Effector memory CD4-positive, alpha-beta T cell (primary cell): ENCODE measurements at places on chromosomes 2 and 18.

GRCh38 chr2:71261534-71261933 lies 34.6 kb upstream of the PAIP2B start:
- no peak for DNase-seq

GRCh38 chr2:100178085-100178788 lies 35.8 kb upstream of the AFF3 start:
- no peak for DNase-seq

DNA sequence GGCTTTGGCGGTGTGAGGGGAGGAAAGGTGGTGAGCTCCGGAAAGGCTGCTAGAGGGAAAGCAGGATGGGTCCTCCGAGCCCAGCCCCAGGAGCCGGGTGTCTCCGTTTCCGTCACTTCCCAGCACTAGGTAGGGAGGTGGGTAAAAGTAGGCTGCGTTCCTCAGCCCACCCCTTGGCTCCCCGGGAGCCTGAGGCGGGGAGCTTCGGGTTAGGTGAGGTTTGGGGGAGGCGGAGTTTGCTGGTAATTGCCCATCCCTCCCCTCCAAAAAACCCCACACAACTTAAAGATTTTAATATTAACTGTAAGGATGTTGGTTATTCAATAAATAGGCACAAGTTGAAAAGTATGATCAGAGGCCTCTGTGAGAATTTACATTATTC lies 552 bp upstream of the ATF2 start:
- no peak for DNase-seq

- DNase-seq = no peak
Observed at GRCh38 chr2:98715812-98716451, 15.0 kb downstream of the MGAT4A start.

- no peak for DNase-seq
Observed at GRCh38 chr2:216539791-216540241, 41.2 kb downstream of the RPL37A start.

DNA sequence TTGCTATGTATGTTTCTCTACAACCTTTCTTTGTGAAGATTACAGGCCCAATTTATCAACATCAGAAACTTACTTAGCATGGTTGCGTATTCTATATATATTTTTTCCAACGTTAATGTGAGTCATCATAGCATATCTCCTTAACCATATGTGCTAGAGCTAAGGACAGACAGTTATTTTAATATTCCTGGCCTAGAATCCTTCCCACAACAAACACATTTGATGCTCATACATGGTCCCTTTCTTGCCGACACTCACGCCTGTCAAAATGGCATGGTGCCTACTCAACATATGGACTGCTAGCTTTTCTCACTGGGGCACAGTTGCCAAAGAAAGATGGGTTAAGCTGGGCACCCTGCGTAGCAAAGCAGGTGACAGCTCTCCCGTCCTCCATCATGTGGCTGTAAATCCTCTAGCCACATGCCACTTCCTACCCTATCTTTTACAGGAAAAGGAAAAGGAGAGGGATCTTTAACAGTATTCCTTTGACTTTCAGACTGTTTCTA lies 75.2 kb upstream of the GALNT5 start:
- DNase-seq = no peak

GRCh38 chr2:210663631-210664089 lies 107.3 kb downstream of the CPS1 start:
- no peak for DNase-seq

- DNase-seq = no peak
Observed at GRCh38 chr2:70941701-70942100, 6.0 kb downstream of the ATP6V1B1 start.

- DNase-seq = no peak
Observed at GRCh38 chr2:58649756-58650155, 408.6 kb upstream of the FANCL start.

DNA sequence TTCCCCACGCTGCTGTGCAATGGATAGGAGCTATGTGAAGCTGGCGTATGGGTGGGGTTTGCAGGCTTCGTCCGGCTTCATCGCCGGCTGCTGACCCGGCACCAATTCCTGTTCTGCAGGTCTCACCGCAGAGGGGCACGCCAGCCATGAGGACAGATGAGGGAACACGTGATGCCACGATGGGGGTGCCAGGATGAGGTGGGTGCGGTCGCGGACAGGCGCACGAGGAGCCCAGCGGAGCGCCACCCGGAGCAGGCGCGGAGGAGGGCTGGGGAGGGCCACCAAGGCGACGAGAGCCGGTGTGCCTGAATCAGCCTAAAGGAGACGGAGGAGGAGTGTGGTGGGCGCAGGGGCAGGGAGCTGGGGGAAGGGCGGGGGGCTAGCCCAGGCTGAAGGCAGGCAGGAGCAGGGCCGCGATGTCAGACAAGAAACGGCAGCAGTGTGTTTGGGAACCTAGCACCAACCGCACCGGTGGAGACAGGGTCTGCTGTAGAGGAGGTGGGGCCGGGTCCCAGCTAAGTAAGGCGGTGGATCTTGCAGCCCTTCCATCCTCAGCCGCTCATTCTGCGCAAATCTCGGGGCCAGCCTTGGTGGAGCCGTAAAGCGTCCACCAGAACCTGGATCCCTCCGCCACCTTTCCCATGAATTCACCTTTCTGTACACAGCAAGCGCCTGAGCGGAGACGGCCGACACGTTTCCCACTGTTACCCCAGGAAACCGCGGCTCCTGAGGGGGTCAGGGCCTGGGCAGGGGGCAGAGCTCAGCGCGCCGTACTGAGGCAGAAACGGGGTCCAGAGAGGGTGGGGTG lies 17.0 kb upstream of the CD8A start:
- DNase-seq = no peak

GRCh38 chr2:24984912-24985311 lies 13.2 kb upstream of the DNAJC27 start:
- no peak for DNase-seq

GRCh38 chr2:220125551-220125950 lies 498.1 kb downstream of the SLC4A3 start:
- no peak for DNase-seq

- no peak for DNase-seq
Observed at GRCh38 chr2:209976698-209977385, 25.6 kb upstream of the RPE start.

DNA sequence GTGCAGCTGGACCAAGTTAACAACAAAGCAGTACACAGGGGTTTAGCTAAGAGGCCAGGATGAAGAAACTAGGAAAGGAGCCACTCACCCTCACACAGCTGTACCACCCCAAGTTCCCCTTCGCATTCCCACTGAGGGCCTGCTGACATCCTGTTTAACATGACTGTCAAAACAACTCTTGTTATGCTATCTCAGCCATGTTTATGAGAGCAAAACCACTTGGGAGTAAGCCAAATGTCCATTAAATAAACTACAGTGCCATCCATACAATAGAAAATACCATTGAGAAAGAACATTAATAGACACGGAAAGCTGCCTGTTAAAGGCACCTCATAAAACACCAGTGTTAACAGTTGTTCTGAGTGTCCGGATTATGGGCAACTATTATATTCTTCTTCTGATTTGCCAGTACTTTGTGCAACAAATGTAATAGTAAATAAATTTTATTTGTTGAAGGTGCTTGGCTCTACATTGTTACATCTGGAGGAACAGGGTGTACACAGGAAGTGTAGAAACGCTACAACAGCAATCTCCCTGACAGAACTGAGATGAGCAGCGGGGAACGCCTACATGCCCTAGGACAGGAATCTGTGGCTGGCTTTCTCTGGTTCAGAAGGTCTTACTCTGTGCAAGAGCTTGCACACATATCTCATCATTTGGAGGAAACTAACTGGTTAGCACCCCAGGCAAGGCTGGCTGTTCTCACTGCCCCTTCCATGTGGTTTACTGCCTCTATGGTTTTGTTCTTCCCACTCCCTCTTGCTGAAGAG lies 85.6 kb downstream of the EHD3 start:
- DNase-seq = no peak

- no peak for DNase-seq
Observed at GRCh38 chr2:101737478-101738255, 40.2 kb downstream of the MAP4K4 start.

GRCh38 chr2:241813644-241814392 lies 4.8 kb downstream of the NEU4 start:
- DNase-seq = peak; percentile 20

GRCh38 chr2:161010503-161011015 lies 149.7 kb upstream of the TANK start:
- no peak for DNase-seq

- DNase-seq = no peak
Observed at GRCh38 chr2:201358684-201359083, 1.5 kb upstream of the FLACC1 start.

- no peak for DNase-seq
Observed at GRCh38 chr2:120133572-120134244, 89.5 kb downstream of the TMEM185B start.

DNA sequence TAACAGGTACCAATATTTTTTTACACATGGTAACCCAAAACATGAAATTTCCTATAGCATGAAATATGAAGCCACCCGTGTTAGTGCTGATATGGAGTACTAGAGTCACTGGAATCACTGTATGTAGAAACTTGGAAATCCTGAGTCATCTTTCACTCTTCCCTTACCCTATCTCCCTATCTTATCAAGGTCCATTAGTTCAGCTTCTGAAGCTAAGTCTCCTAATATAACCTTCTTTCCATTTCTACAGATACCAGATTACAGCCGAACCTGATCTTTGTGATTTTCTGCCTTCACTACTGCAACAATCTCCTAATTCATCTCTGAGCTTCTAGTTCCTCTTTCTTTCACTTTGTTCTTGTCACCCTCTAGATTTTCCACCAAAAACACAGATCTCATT lies 59.0 kb downstream of the SEPTIN10 start:
- DNase-seq = no peak

- DNase-seq = no peak
Observed at GRCh38 chr2:233355916-233356315, 1.6 kb downstream of the DGKD start.

GRCh38 chr2:198478361-198478760 lies 674.0 kb downstream of the PLCL1 start:
- DNase-seq = no peak

DNA sequence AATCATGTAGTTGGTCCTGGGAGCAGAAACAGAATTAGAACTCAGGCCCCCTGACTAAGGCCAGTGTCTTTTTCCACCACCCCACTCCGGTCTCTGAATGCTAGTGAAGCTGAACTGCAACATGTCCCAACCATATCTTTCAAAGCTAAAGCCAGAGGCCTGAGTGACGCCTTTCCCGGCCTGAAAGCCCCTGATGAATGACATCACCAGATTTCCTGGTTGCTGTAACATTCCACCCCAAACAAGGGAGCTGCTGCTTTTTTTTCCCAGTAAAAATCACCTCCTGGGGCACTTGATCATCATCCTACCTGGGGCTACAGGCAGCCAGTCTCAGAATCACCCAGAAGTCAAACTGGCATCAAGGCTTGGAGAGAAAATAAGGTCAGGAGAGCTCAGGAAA lies 162.7 kb downstream of the ARL4C start:
- no peak for DNase-seq

- no peak for DNase-seq
Observed at GRCh38 chr18:55343396-55344073, 244.5 kb downstream of the TCF4 start.

- peak; percentile 49 for DNase-seq
Observed at GRCh38 chr2:110858135-110858725, 125.9 kb downstream of the ACOXL start.

- DNase-seq = no peak
Observed at GRCh38 chr18:77249569-77250500, at the start of gene GALR1. GALR1 (plus strand) TSS chr18:77249848; CDS start chr18:77250549, 701 bp downstream.

DNA sequence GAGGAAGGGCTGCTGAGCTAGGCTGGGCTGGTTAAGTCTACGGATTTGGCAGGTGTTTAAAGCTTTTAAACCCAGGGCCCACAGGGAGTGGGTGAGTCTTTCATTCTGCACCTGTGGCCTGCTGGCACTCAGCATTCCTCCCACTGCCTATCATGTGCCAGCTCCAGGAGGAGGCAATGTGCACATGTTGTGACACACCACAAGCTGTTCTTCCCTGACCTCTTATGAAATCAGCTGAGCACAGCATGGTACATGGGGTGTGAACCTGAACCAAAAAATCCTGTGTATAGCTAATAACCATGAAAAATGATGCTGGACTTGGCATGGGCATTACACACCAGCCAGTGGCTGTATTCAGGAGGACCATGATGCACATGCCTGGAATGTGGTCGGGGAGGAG lies 297.9 kb upstream of the MMADHC start:
- no peak for DNase-seq

DNA sequence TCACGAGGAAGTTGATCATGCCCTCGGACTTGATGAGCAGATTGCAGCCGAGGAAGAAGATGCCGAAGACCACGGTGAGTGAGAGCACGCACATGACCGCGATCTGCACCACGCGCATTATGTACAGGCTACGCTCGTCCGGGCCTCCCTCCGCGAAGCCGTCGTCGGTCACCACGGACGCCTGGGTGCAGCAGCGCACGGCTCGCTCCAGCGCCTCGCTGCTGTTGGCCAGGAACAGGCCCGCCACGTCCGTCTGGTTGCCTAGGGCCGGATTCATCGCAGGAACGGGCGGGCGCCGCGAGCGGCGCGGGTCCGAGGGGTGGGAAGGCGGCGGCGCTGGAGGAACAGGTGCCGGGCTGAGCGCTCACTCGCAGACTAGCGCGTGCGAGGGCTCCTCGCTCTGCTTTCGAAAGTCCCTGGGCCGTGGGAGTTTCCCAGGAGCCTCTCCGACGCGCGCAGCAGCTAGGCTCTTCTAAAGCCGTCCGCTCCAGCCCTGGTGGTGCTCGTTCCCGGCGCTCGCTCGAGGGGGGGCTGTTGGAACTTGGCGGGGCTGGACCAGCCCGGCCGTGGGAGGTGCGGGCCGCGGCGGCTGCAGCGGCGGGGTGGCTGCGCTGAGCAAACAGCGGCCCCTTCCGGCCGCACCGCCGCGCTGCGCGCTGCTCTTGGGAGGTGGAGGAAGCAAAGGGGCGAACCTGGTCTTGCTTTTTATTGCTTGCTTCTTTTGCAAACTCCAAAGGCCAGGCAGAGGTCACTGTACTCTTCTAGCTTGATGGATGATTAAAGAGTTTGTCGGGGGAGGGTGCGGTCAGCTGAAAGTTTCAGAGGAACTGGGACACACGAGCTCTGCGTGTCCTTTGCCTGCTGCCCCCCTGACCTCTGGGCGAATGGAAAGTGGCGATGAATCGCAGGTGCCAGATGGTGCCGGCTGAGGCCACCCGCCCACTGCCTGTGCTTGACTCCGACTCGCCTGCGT lies at the start of gene RPRM:
Gene RPRM, minus strand, starts transcription at position 474 of the 973 bp plus-strand sequence. Its CDS starts 197 bp downstream, at position 277.
- peak; percentile 12 for DNase-seq

DNA sequence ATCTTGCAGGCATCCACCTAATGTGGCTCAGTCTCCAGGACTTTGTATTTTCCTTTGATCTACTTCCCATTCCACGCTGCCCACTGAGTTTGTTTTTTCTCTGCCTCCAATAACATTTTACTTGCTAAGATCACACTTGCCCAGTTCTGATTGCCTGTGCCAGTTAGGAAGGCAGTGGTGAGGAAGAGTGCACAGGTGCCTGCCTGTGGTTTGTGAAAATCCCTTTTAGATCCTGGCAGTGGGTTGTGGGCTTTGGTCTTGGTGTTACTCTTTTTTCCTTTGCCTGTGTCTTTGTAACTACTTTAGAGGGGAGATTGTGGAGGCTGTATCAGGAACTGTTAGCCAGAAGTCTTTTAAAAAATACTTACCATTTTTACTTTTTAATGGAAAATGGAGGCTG lies 36.9 kb upstream of the KCNG2 start:
- no peak for DNase-seq
